ENCODE measurements at places on chromosomes 13 and 19. TPM values are rescaled to one million over a fixed set of nuclear protein-coding genes. Genes with fewer than 3 reads are reported as not detected.

ANKLE1 gene
- total RNA-seq, result 0.32 TPM

RFXAP gene
- total RNA-seq, result 3.5 TPM

ZNF543 gene
- total RNA-seq, result 4.9 TPM

PNMA8B gene
- 0.09 TPM for total RNA-seq

CALR3 gene
- not detected for total RNA-seq

ZNF829 gene
- 3.2 TPM for total RNA-seq

TLE6 gene
- total RNA-seq, result 3.2 TPM

CILP2 gene
- 0.20 TPM for total RNA-seq

PPFIA3 gene
- 2.5 TPM for total RNA-seq

PEG3 gene
- not detected for total RNA-seq

PSG3 gene
- total RNA-seq, result not detected

AMH gene
- 1.0 TPM for total RNA-seq

JAK3 gene
- 0.57 TPM for total RNA-seq

ZNF682 gene
- total RNA-seq, result 1.4 TPM
